ENCODE measurements at places on chromosomes 1 and 21.
A peak's percentile ranks its signal among the peaks of the same experiment; 100 is the strongest.

GRCh38 chr1:167474191-167474641 is 44.1 kb downstream of the CD247 start:
- no peak for DNase-seq

- peak; percentile 45 for DNase-seq
Observed at GRCh38 chr1:168343566-168343965, 62.9 kb downstream of the TBX19 start.

- DNase-seq = peak; percentile 93
Observed at GRCh38 chr1:203278082-203278884, 27.0 kb upstream of the BTG2 start.

DNA sequence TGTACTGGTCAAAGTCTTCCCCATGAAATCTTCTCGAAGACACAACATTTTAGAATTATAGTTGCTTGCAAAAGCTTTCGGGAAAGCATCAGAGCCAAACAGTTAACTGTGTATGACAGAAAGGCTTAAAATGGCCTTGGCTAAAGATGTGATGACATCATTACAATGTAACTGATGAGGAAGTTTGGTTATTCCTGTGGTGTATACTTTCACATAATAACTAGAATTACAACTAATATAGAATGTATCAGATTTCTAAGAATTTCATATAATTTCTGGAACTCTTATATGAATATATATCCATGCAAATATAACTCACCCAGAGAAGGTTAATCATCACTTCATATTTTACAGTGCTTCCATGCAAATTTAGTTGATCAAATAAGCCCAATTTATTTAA is 8.4 kb downstream of the TP73 start:
- DNase-seq = no peak

DNA sequence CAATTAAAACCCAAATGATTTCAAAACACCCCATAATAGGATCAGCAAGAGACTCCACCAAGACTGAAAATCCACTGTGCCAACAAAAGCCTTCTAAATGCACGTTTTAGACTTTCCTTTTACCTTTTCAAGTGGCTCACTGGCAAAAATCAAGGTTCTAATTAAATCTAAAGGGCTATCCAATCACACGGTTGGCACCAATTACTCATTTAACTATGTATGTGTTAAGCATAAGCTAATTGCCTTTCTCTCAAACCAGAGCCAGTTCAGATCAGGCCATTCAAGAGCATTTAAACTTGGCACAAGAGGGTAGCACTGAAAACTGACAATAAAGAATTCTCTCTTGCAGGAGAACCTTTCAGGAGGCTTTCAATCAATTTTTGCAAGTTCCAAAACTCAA is 139.5 kb downstream of the RGS7 start:
- DNase-seq = no peak

GRCh38 chr1:93463960-93464359 is 16.0 kb downstream of the FNBP1L start:
- no peak for DNase-seq

- no peak for DNase-seq
Observed at GRCh38 chr1:9195651-9196050, 38.9 kb upstream of the H6PD start.

DNA sequence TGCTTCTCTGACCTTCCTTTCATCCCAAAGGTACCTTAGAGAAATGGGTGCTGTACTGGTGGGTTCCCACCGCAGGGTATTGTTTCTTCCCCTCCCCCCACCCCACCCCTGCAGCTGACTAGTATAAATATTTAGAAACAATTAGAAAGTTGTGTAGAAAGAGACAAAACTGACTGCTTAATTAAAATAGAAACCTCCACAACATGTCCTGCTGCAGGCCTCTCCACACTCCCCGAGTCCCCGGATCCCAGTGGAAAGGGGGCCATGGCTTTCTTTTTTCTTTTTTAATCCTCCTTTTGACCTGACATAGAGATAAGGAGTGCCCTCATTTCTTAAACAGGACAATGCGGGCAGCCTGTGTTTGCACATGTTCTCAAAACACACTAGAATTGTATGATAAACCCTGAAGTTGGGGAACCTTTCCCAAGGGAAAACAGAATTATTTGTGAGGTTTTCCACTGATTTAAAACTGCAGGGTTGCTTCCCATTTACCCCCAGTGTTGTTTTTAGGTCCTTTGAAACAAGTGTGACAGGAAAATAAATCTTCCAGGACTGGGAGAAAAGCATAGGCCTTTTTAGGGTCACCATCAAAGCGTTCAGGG is 1.7 kb downstream of the RHOU start:
- DNase-seq = no peak

GRCh38 chr21:38853421-38853919 is 47.7 kb downstream of the ETS2 start:
- DNase-seq = peak; percentile 98

All from SHP77 (cell line).